Hepatic stellate cell (primary cell): ENCODE measurements at places on chromosomes 4 and X.

GRCh38 chr4:58871509-58871908 lies 1761.3 kb upstream of the IGFBP7 start:
- DNase-seq, result no peak

- peak; percentile 27 for DNase-seq
Observed at GRCh38 chr4:89482251-89482650, 174.7 kb upstream of the GPRIN3 start.

DNA sequence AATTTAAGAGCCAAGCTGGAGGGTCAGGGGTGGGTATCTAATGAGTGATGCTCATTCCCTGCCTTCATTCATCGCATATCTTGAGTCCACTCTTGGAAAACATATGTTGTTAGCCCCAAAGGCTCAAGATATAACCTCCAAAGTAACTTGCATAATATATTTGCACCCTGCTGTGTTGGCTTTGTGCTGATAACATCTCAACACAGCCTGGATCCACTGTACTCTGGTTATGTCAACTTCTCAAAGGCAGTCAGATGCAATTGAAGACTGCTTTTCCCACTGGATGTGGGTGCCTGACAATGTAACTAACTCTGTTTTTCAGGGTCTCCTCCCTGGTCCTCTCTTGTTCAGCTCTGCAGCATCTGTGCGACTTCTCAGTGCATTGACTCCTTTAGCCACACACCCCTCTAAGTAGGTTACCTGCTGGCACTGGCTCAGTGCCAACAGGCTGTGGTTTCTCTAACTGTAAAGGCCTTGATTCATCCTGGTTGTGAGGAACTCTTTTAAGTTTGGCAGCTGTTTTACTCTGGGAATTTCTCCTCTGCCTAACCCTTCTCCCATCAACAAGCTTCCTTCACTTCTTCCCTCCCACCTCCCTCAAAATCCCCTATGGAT lies 28.1 kb downstream of the SLC16A2 start:
- no peak for DNase-seq

GRCh38 chr4:166981847-166982246 lies 252.4 kb downstream of the SPOCK3 start:
- no peak for DNase-seq

- DNase-seq, result no peak
Observed at GRCh38 chr4:185246453-185246852, 37.1 kb downstream of the SNX25 start.

- DNase-seq, result no peak
Observed at GRCh38 chr4:46992338-46992737, 1.0 kb downstream of the GABRA4 start.

DNA sequence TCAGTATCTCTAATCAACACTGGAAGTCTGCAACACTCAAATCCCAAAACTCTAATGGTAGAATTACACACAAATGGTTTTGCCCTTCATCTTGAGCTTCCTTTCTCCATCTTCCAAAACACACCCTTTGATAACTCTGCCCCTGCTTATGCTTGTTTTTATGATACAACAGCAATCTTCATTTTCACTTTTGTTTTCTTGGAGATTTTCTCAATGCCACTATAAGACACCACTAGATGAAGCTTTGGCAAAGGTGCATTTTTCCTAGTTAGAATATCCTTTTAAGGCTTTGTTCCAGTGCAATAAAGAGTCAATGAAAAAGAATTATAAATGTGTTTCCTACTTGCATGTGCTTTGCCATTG lies 472.4 kb upstream of the NWD2 start:
- no peak for DNase-seq

DNA sequence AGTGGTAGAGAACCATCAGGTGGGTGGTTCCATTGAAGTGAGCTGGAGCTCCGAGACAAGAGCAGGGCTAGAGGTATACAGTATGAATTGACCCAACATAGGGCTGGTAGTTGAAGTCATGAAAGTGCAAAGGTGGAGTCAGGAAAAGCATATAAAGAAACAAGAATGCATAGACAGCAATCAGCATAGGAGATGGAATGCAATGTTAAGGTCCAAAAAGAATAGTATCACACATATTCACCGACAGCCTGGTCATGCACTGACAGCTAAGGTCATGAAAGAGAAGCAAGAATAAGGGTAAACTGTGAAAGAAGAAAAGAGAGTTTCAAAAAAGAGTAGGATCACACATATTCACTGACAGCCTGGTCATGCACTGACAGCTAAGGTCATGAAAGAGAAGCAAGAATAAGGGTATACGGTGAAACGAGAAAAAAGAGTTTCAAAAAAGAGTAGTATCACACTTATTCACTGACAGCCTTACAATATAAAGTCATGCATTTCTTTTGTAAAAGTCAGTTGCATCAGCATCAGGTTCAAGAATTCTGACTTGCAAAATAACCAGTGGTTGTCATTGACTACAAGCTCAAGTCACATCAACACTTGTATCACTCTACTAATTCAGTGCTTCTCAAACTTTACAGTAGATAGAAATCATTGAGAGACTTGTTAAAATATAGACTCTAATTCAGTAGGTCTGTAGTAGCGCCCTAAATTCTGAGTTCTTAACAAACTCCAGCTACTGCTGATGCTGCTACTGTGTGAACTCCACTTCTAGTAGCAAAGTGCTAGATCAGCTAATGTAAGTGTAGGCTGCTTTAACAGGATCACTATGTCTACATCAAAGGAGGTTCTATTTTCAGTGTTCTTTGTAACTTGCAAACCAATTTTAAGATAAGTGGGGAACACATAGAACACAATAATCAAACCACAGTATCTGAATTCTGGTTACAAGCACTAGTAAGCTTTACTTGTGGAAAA lies 221.9 kb downstream of the PDGFC start:
- DNase-seq, result no peak

DNA sequence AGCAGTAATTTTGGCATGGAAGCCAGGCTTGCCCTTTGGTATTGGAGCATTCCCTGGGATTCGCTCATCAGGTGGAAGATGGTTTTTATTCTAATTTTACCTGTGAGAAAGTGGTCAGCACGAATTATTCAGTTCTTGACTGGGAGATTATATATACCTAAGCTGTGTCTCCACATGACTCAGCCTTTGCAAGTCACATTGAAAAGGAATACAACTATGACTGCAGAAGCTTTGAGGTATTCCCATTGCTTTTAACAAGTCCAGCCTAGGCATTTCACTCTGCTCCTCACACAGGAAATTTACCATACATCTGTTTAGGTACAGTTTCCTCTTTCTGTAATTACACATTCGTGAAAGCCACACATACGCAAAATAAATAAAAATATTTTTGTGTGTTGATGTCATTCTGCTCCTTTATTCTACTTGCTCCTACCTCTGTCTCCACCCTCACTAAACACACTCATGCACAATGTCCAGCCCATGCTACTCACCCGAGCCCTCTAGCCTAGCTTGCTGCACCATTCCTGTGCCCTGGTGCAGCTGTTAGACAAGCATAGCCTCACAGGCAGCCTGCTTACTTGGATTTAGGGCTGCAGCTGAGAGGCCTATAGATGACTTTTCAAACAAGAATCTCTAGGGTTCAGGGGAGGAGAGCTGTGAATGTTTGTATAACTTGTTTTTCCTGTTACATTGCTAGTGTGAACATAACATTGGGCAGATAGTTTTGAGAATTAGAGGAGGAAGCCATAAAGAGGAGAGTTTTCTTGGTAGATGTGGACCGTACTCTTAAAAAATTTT lies 504.4 kb upstream of the FAT1 start:
- no peak for DNase-seq
